ENCODE measurements at places on chromosomes 6 and 20.

- no peak for DNase-seq
Observed at GRCh38 chr6:7515363-7515762, 26.1 kb upstream of the DSP start.

GRCh38 chr20:61665528-61666470 is 399.9 kb downstream of the TAF4 start:
- DNase-seq: no peak

GRCh38 chr6:90874931-90875330 is 288.1 kb upstream of the MAP3K7 start:
- DNase-seq: no peak

GRCh38 chr20:22921595-22922421 is 113.3 kb upstream of the SSTR4 start:
- DNase-seq: peak; percentile 21

DNA sequence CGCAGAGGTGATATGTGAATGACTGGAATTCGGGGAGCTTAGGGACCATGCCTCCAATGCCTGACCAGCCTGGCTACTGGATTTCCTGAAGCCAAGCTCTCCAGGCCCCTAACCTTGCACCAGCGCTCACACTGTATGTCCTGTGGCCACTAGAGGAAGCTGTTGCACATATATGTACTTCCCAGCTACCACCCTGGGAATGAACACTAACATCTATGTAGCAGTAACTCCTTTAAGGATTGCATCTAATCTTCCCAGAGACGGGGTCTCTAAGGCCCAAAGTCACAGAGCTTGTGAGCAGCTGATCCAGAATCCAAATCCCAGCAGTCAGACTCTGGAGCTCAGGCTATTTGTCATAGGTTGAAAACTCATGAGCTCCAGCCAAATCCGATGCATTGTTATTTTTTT is 20.4 kb upstream of the BPIFB1 start:
- DNase-seq: peak; percentile 30

DNA sequence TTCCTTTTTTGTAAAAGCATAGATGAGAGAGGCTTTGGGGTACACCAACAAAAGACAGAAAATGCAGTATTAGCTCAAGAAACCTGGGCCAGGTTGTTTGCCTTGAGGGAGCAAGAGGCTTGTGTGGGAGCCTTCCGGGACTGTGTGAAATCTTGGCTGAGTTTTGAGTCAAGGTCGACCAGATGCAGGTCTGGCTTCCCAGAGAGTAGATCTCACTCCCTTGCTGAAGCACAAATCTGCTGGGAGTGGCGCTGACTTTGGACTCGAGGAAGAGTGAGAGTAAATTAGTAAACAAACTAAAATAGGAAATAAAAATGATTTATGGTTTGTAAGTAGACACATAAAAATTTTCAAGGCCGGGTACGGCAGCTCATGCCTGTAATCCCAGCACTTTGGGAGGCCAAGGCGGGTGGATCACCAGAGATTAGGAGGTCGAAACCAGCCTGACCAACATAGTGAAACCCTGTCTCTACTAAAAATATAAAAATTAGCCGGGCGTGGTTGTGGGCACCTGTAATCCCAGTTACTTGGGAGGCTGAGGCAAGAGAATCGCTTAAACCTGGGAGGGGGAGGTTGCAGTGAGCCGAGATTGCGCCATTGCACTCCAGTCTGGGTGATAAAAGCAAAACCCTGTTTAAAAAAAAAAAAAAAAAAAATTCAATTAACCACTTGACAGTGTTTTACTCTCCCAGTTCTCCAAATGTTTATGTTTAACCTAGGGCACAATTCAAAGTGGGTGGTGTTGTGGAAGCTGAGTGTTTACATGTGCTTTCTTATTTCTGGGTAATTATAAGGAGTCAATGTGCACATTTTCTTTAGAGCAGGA is 27.7 kb upstream of the EDN1 start:
- no peak for DNase-seq

DNA sequence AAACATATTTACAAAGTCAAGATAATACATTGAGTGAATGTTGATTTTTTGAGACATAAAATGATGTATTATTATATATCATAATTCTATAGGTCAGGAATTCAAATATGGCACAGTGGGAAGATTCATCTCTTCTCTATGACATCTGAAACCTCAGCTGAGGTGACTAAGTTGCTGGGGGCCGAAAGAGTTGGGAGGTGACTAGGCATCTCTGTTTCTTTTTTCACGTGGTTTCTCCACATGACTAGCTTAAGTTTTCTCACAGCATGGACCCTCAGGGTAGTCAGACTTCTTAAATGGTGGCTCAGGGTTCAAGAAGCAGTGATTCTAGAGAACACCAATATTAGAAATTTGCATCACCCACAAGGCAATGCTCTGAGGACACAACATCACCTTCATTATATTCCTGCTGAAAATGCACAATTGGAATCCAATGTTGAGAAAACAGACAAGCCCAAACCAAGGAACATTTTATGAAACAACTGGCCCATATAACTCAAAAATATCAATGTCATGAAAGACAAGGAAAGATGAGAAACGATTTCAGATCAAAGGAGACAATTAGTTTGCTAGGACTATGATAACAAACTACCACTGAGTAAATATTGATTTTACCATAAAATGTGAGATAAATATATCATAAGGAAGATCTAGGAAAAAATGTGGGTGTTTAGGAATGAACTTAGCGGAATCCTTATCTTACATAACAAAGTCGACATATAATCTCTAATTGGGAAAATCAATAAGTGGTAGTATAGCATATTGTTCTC is 273.3 kb upstream of the IRAK1BP1 start:
- DNase-seq: no peak

DNA sequence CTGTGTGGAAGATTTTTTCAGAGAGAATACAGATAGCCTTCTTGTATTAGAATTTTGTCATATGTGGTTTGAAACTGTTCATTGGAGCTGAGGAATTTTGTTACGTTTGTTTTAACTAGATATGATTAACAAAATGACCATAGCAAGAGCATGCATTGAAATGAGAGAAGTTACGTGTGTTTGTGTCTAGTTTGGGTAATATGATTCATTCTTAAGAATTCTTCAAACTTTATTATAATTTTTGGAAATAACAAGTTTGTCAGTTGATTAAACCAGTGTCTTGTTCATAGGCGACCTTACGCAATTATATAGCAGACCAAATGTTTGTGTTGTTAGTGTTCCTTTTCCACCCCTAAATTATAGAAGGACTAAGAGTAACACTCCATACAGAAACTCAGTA is 5.5 kb downstream of the GMNN start:
- DNase-seq: no peak

DNA sequence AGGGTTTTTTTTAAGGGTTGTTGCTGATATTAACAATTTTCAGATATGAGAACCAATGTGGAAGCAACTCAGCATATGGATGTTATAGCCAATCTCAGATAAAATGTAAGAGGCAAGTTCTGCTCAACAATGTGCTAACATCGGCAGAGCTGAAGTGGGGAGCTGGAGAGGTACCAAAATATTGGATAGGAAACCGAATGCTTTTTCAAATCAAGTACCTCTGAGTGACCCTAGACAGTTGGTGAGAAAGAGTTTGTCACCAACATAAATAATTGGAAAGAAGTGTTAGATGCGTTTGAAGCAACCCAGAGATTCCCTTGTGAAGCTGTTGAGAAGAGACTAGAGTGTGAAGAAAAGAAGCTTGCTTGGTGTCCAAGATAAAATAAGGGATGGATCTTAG is 140.7 kb downstream of the SOX4 start:
- no peak for DNase-seq

DNA sequence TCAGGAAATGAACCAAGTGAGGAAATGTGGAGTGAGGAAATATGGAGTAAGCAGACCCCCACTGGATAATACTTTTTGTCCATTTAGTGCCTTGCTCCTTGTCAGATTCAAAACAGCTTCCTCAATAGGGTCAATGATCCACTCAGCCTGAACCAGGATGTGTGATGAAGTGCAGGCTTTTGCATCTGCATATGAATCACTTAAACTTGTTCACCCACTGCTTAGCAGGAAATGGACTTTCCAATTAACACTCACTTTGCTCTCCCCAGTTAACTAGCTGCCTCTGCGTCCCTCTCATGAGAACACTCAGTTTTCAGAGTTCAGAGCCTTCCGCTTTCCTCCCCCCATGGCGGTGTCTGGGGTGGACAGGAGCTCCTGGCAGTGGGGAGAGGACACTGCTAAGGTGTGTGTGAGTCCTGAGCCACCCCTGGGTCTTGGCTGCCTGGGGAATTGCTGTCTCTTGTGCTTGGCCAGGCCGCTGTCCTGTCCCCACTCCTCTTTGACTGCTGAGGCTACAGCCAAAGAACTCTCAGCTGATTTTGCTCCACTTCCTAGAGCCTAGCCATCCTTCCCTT is 621.8 kb downstream of the CDH26 start:
- DNase-seq: no peak

DNA sequence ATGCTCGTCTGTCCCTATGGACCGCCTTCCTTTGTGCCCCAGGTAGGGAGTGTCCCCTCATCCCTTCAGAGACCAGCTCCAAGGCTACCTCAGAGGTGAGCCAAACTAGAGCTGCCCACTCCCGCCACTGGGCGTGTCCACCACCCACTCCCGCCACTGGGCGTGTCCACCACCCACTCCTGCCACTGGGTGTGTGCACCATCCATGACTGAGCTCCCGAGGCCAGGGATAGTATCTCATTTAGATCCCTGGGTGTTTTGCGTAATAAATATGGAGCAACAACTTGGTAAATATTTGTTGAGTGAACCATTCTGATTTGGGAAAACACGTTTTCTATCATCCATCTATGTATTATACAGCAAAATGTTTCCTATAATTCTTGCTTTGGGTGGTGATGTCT is 68.8 kb downstream of the ZBTB2 start:
- DNase-seq: no peak

GRCh38 chr6:53251033-53251672 is 97.6 kb downstream of the ELOVL5 start:
- DNase-seq: no peak

- no peak for DNase-seq
Observed at GRCh38 chr20:7144464-7144863, 377.0 kb downstream of the BMP2 start.

GRCh38 chr6:7145885-7146828 is 38.4 kb downstream of the RREB1 start:
- DNase-seq: peak; percentile 55

- no peak for DNase-seq
Observed at GRCh38 chr20:4840801-4841200, 119.1 kb downstream of the PRND start.

DNA sequence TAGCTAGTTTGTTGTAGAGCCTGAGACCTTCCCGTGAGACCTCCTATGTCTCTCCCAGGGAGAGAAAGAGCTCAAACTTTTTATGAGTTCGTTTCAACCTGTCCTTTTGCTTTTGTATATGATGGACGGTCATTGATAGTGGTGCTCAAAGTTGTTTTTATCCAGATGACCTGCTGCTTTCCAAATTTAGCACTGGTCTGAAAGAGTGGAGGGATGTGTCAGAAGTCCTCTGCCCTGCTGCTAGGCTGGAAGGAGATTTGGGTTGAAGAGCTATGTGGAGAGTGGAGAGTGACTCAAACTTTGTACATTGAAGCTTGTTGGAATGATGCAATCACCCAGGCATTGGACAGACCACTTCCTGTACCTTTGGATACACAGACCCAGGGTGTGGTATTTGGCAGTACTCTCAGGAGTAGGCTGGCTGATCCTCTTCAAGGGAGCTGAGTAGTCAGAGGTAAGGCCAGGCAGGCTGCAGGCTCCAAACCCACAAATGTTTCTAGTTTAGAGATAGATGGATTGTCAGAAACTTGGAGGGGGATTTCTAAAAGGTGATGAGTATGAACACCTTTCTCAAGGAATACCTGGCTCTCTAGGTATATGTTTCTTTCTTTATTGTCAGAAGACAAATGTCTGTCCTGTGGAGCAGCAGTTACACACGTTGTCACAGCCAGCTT is 49.4 kb upstream of the RREB1 start:
- DNase-seq: peak; percentile 86

DNA sequence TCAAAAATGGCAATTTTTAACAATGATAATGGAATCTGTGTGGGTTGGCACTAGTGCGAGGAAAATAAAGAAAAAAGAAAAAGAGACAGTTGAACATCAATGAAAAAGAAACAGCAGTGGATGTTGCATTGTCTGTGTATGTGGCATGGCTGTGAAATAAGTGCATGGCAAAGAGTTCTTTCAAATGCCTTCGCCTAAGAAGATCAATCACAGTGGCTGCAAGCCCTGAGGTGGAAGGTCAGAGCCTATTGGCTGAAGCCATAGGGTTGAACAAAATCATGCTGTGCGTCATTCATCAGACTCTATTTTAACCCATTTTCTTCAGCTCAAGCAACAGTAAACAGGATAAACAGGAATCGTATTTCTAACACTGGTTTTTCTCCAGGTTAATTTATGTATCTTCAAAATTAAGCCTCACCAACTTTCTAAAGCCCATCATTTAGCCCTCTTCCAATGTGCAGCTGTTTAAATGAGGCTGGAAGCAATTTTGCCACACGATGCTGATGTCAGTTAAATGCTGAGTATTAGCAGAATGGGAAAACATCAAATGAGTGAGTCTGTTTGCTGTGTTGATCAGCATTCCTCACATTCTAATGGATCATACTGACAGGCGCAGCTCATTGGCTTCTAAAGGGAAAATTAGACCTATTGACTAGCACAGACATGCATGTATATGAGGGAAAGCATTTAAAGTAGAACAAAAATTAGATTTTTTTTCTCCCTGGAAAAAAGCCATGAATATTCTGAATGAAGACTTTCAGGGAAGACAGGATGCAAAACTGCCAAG is 955.9 kb upstream of the EYS start:
- no peak for DNase-seq

- no peak for DNase-seq
Observed at GRCh38 chr20:32518593-32519380, 66.3 kb downstream of the NOL4L start.

DNA sequence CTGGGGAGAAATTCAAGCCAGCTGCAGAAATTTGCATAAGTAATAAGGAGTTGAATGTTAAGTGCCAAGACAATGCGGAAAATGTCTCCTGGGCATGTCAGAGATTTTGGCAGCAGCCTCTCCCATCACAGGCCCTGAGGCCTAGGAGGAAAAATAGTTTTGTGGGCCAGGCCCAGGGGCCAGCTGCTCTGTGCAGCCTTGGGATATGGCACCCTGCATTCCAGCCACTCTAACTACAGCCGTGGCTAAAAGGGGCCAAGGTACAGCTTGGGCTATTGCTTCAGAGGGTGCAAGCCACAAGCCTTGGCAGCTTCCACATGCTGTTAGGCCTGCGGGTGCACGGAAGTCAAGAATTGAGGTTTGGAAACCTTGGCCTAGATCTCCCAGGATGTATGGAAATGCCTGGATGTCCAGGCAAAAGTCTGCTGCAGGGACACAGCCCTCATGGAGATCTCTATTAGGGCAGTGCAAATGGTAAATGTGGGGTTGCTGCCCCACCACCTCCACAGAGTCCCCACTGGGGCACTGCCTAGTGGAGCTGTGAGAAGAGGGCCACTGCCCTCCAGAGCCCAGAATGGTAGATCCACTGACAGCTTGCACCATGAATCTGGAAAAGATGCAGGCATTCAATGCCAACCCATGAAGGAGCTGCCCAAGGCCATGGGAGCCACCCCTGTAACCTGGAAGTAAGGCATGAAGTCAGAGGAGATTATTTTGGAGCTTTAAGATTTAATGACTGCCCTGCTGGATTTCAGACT is 126.5 kb downstream of the DTNBP1 start:
- no peak for DNase-seq

DNA sequence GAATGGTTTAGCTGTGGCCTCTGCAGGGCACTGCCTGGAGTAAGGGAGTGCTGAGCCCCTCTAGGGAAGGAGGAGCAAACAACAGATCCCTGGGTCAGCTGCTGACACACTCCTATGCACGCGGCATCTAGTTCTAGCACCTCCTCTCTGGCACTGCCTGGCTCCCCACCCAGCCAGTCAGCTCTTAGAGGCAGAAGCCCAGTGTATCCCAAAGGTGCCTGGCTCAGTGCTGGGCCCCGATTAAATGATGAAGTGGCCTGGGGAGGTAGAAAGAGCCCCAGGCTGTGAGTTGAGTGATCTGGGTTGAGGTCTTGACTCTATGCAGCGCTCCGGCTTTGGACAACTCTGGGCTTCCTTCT is 7.6 kb upstream of the VEGFA start:
- DNase-seq: no peak
